ENCODE measurements at places on chromosomes 16 and 17.
A peak's percentile ranks its signal among the peaks of the same experiment; 100 is the strongest.

- DNase-seq: no peak
Observed at GRCh38 chr17:66790501-66791061, 44.3 kb upstream of the CACNG5 start.

DNA sequence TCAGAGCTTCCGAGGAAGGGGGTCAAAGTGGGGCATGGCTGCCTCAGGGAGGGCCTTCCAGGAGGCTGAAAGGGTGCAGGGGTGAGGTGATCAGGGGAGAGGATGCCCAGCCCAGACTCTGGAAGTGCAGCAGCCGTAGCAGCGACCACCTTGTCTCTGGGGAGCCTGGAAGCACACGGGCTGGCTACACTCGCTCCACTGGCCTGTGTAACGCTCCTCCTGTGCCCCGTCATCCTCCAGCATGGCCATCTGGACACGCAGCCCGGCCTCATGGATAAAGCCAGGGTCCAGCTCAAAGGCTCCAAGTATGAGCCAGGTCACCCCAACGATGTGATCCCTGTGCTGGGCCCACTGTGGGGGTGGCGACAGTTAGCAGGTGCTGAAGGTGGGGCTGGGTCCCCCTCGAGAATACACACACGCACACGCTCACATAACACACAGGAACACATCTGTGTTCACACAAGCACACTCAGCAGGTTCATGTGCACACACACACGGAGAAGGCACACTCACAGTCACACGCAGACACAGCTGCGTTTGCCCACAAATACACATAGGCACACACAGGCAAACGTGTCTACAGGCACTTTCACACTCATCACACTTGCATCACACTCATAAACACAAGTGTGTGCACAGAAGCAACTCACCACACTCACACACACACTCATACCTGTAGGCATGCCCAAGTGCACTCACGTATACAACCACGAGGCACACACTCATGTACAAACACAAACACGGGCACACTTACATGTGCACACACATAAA, 19.3 kb downstream of the POLR3K start:
- DNase-seq: no peak

GRCh38 chr17:72455562-72455961, 334.7 kb downstream of the SOX9 start:
- DNase-seq: no peak

DNA sequence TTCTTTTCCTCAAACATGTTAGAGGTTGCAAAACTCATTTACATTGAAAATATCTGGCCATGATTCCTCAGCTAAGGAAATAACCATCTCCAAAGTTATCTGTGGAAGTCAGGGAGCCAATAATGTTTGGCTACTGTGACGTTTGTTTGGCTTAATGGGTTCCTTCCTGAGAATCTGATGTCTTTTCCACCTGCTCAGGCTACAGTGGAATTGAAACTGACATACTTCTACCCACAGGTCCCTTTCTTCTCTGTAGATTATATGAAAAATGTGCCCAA, 221.1 kb upstream of the XYLT1 start:
- no peak for DNase-seq

DNA sequence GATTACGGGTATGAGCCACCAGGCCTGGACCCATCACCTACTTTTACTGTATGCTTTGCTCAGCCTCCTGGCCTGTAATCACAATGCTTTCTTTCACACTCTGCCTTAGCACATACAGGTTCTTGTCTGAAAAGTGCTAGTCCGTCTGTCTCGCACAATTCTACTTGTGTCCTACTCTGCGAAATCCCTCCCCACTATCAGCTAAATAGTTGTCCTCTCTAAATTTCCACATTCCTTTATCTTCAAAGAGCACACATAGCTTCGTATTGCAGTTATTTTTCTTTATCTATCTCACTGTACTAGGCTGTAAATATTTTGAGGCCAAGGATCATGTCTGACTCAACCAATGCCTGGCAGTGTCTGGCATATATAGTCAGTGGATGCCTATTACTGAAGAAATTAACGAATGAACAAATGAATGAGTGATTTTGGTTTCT, 38.5 kb upstream of the ETV4 start:
- no peak for DNase-seq

DNA sequence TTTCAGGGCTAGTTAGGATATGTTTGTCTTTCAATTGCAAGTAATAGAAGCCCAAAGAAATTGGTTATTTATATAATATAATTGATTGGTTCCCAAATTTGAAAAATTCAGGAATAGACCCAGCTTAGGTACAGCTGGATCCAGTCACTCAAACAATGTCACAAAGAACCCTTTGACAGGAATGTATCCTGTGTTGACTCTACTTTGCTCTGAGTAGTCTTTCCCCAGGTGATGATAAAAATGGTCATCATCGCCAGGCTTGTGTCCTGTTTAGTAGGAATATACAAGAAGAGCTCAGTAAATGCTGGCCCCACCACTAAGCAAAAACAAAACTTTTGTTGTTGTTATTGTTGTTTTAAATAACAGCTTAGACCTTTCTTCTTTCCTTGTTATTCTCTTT, 35.0 kb downstream of the MAPT start:
- no peak for DNase-seq

DNA sequence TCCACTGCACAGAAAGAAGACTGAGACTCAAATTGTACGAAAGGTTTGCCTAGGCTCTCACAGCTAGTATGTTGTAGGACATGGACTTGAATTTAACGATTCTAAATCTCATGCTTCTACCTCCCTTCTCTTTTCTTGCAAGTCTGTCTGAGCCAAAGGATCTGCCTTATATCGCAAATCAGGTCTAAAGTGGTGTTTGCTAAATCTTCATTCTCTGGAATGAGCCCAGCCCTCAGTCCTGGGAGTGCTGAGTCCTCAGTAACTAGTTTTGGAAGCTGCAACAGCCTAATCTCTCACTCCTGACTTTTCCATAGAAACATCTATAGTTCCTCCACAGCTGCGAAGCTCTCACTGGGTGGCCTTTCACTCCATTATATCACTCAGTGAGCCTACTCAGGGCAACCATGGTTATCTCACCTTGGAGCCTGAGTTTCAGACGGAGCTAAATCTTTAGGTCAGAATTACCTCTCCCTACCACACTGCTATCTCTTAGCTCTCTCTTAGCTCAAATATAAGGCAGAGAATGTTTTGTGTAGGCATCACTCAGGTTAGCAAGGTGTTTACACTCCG, 575.5 kb upstream of the C16orf82 start:
- DNase-seq: no peak

DNA sequence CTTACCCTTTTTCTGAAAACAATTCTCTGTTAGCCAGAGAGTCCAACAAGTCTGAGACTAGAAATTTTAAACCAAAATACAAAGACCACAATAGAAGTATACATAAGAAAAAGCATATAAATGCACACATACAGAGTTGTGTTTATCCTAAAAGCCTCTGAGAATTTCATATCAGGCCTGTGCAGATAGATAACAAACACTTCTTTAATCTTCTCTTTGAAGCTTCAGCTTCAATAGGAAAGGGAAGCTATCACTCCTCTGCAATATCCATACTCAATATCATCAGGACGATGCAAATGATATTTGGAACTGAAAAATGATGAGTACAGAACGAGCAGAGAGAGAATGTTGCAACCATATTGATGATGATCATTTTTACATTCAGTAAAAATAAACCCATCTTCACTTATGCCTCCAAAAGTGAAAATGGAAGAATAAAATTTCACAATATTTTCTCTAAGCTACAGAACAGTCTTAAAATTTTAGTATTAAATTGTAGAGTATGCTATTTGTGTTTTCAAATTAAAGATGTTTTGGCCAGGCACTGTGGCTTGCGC, 61.6 kb downstream of the SKAP1 start:
- no peak for DNase-seq

DNA sequence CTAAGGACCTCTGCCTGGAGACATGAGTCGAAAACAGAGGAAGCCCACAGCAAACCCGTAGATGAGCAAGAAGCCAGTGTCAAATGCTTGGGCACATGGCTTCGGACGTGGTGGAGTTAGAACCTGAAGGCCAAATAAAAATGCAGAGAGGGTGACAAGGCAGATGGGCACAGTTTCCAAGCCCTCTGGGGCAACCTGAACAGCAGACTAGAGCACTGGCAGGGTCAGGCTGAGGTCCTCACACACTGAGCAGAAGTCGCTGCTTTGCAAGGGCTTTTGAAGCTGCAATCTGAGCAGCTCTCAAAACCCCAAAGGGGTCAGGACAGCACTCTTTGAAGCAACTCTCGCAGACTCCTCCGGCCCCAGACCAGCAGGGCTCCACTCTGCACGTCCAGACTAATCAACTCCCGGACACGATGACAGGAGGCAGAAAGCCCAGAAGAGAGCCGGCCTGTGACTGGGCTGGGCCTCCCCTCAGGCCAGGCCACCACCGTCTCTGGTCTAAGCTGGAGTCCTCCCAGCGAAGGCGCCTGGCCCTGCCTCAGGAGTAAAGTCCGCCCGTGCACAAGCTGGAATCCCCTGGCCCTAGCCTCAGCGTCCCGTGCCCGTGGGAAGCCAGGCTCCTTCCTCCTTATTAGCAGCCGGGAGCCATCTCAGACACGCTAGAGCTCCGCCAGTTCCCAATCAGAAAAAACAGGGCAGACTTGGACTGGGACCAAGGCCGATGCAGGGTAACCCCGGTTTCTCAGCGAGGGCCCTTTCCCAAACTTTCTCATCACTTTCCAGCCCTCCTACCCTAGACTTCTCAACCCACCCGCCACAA, 924 bp downstream of the SMARCD2 start:
- no peak for DNase-seq

DNA sequence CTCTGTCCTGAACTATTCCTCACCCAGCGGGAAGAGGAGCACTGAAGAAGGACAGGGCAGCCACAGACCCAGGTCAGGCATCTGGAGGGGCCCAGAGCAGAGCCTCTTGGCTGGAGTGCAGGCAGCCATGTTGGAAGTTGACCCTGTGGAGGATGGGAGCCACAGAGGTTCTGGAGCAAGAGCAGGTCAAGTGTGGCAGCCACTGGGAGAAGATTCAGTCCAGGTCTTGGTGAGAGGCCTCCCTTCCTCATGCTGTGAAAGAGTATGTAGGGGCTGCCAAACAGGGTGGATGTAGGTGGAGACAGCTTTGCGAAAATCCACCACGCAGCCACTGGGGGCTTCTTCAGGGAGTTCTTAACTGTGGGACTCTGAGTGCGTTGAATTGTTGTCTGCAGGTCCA, 590 bp upstream of the CD79B start:
- DNase-seq: no peak

- peak; percentile 50 for DNase-seq
Observed at GRCh38 chr16:79286646-79287423, 313.7 kb downstream of the MAF start.

DNA sequence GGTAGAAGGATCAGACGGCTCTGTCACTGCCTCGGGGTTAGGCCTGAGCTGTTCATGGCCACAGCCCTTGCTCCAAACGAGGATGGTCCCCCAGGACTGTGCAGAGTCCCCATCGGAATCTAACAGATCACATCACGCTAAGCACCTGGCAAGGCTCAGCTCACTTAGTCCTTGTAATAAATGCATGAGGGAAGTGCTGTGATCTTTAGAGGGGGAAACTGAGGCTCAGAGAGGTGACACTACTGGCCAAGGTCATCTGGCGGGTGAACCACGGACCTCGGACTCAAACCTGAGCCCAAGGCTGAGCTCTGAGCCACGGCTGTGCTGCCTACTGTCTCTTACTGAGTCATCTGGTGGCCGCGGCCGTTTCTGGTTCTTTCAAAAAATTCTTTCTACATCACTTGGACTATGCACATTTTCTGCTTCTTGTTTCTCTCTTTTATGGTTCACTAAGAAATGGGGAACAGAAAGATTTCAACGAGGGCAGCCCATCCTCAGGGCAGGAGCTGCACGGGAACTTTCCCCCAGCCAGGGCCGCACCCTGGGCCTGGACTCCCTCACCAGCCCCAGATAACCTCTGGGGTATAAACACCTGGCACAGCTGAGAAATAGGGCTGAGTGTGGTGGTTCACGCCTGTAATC, 55.6 kb downstream of the COTL1 start:
- DNase-seq: no peak

GRCh38 chr16:9798952-9799580, 383.2 kb downstream of the GRIN2A start:
- DNase-seq: no peak

DNA sequence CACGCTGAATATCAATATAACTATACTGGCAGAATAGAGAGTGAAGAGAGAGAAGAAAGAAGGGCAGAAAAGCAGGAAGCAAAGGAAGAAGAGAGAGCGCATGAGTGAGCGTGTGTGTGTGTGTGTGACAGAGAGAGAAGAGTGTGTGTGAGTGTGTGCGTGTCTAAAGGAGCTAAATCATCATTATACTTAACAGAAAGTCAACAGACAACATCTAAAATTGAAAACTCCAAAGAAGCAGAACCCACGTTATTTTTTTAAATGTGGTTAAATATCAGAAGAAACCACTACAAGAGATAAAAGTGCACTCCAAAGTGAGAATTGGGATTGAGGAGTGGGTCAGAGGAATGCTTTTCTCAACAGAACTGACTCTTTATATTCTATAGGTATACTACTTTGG, 77.2 kb downstream of the BRIP1 start:
- no peak for DNase-seq

GRCh38 chr17:37769050-37769449, 24.2 kb upstream of the HNF1B start:
- no peak for DNase-seq

GRCh38 chr16:63720848-63721247, 1401.0 kb downstream of the CDH11 start:
- no peak for DNase-seq

GRCh38 chr17:13475574-13476223, 126.0 kb downstream of the HS3ST3A1 start:
- DNase-seq: no peak

DNA sequence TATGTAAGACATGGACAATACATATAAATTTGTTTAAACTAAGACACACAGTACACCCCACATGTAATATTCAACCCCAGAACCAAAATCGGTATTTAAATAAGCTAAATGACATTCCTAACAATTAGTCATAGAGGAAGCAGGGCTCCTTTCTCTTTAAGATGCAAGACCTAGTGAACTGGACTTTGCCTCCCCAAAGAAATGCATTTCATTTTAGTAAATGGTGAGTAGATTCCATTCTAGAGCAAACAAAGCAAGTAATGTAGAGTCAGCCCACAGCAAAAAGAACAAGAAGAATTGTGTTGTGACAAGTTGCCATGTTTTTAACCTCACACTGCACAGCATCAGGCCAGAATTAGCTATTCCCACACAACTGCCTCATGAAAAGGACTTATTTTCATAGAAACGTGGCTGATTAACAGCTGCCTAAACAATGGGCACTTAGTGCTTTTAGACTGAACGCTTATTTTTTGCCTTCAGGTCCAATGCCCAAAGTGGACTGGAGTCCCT, 14.4 kb downstream of the DNAJC7 start:
- no peak for DNase-seq

DNA sequence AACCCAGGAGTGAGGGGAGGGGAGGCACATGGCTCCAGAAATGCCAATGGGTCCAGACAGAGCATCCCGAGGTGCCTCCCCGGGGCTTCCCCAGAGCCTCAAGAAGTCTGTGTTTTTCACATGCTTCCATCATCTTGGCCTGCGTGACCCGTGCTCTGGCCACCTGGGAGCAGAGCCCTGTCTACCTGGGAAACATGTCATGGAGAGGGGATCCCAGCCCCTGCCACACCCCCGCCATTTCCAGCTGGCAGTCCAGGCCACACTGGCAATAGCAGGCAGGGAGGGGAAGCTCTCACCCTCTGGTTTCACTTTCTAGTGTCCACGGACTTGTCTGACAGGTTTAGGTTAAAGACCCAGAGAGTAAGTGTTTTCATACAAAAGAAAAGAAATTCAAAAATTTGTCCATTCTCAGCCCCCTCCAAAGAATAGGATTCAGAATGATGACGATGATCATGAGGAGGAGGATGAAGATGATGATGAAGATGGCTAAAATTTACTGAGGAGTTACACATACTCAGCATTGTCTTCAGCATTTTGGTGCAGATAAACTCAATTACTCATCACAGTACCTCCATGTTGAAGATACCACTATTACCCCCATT, 9.0 kb downstream of the SMIM5 start:
- DNase-seq: no peak

GRCh38 chr16:47310792-47311211, 150.1 kb downstream of the ITFG1 start:
- no peak for DNase-seq
